ENCODE measurements at places on chromosomes 3 and 15.
A peak's percentile ranks its signal among the peaks of the same experiment; 100 is the strongest.

- DNase-seq: no peak
Observed at GRCh38 chr15:96549136-96549535, 218.6 kb downstream of the NR2F2 start.

DNA sequence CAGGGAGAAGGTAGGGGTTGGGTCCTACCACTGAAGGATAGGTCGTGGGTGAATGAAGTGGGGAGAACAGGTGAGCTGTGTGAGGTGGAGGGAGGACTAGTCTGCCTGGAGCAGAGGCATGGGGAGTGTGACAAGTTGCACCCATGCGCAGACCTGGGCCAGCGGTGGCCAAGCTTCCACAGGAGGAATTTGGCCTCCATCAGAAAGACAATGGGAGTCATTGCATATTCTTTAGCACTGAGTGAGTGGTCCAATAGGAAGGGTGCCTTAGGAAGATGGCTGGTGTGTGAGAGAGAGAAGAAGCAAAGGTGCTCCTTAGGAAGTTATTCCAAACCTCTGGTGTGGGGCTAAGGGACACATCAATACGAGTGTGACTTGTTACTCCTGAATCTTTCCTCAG lies 191.1 kb downstream of the KCNAB1 start:
- DNase-seq: no peak

- DNase-seq: peak; percentile 11
Observed at GRCh38 chr3:98966862-98967546, 65.5 kb upstream of the DCBLD2 start.

GRCh38 chr15:50183112-50183794 lies 1.3 kb downstream of the SLC27A2 start:
- DNase-seq: no peak

DNA sequence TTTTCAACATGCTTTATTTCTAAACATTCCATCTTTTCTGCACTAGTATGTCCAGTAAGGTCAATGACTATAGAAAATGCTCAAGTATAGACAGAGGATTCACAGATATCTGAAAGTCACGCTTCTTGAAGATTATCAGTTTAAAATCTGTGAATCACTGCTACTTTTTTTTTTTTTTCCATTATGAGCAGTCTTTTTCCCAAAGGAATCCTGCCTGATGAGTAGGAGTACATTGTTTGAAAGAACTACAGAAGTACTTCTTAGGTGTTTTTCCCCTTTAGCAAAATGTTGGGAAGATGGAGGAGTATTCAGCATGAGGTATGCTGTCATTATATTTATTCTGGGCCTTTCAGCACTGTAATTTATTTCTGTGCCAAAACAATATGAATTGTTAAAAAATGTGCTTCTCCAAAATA lies 266.2 kb downstream of the NLGN1 start:
- DNase-seq: peak; percentile 24

DNA sequence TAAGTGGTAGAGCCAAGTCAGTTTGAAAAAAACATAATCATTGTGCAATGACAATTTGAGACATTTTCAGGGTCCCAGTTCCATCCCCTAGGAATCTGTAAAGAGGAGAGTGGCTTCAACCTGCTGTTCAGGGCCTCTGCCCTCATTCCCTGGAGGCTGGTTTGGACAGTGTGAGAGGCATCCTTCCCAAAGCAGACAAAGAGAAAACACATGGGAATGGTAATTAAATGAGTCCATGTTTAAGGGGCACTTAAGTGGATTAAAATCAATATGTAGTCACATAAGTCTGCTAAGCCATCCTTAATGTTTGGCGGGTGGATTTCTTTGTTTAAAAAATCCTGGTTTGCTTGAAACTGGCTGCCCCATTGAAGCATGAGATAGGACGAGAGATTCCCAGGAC lies 146.3 kb upstream of the CTDSPL start:
- no peak for DNase-seq

GRCh38 chr3:128074851-128075521 lies 22.7 kb downstream of the SEC61A1 start:
- DNase-seq: no peak

DNA sequence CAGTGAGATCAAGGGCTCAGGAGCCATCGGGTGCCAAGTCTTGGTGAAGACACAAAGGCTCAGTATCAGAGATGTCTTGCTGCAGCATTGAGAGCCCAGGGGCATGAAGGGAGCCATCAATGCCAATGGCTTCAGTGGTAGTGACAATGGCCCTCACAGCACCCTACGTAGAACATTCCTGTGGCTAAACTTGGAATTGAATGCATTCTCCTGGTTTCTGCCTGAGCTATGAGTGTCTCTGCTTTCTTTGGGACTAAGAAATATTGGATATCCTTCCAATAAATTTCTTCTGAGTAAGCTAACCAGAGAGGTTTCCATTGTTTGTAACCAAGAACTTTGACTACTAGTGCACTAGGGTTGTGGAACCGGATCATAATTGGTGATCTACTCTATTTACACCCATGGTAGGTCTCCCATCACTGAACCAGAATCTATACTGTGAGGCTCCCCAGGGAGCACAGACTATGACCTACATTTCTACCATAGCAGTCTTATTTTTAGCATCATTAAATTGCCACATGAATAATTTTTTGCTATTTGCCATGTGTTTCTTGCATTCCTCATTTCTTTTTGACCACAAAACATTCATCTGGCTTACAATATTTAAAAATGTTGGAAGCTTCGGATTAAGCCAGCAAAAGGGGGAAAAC lies 31.6 kb upstream of the PDZRN3 start:
- peak; percentile 66 for DNase-seq

DNA sequence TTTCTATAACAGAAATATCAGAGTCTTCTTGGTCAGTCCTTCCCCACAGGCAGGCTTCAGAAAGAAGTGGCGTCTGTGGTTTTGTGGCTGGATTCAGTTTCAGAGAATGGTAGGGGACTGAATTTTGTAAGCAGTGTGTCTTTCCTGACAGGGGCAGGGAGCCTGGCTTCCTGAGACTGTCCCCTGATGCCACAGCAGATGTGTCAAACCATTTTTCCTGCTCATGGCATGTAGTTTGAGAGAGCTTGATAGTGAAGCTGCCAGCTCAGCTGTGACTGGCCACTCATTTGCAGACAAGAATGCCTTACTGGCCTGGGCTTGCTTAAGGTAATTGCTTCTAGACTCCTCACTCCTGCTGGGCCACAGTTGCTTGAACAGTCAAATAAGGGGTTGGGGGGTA lies 26.4 kb downstream of the LARS2 start:
- no peak for DNase-seq

DNA sequence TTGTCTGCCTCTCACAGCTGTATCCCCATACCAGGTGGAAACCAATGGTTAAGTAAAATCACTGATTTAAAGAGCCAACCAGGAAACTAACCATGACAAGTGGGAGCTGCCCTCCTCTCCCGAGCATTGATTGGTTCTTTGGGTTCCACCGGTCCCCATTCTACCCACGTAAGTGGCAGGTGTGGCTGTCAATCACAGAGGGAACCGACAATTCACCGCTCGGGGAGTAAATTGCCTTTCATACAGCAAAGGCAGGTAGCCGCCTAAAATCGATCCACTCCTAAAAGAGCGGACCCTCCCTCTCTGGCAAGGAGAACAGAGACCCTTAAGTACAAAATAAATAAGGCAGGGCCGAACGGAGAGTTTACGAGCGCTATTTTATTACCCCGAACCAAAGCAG lies 1.2 kb downstream of the ERC2 start:
- no peak for DNase-seq

DNA sequence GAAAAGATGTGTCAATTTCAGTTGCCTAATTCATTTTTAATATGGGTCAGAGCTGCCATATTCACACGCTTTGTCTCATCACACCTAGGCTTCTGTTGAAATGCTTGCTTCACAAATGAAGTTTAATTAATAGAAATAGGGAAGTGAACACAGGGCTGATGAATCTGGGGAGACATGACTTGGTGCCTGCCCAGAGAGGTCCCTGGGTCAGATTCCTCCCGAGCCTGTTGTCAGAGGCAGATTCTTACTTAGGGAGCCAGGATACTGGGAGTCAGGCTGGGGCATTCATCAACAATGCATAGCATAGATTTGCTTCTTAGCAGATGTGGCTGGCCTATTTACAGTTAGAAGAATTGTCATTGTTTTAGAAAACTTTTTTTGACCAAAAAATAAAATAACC lies 90.6 kb downstream of the CACNA1D start:
- DNase-seq: no peak

DNA sequence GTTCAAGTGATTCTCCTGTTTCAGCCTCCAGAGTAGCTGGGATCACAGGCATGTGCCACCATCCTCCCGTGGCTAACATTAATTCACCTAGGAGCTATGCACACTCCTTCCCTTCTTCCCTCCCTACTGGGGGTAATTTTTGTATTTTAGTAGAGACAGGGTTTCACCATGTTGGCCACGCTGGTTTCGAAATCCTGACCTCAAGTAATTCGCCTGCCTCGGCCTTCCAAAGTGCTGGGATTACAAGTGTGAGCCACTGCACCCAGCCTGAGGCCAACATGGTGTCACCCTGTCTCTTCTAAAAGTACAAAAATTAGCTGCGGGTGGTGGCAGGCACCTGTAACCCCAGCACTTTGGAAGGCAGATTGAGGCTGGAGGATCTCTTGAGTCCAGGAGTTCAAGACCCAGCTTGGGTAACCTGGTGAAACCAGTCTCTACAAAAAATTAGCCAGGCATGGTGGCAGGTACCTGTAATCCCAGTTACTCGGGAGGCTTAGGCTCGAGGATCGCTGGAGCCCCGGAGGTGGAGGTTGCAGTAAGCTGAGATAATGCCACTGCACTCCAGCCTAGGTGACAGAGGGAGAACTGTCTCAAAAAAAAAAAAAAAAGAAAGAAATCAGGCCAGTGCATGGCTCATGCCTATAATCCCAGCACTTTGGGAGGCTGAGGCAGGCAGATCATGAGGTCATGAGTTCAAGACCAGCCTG lies 6.1 kb downstream of the RNU5B-1 start:
- no peak for DNase-seq

- no peak for DNase-seq
Observed at GRCh38 chr15:89187301-89187985, 33.9 kb downstream of the RLBP1 start.

DNA sequence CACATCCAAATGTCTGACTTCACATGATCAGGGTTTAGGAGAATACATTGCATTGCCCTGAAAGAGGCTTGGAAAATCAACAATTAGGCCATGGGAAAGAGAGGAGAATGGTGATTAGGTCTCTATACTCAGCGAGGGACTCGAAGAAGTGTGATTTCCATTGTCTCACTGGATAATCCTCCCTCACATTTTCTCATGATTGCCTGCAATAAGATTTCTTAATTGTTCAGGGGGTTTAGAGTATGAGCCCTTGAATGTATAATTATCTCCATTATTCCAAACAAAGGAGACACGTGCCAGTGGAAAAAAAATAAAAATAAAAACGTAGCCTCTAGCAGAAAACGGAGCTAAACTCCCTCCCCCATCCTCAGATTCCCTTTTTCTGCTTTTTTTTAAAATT lies 173.2 kb downstream of the TPRG1 start:
- DNase-seq: no peak

- no peak for DNase-seq
Observed at GRCh38 chr3:188686324-188686723, 485.4 kb upstream of the TPRG1 start.

- no peak for DNase-seq
Observed at GRCh38 chr3:55750525-55750924, 263.4 kb upstream of the WNT5A start.

DNA sequence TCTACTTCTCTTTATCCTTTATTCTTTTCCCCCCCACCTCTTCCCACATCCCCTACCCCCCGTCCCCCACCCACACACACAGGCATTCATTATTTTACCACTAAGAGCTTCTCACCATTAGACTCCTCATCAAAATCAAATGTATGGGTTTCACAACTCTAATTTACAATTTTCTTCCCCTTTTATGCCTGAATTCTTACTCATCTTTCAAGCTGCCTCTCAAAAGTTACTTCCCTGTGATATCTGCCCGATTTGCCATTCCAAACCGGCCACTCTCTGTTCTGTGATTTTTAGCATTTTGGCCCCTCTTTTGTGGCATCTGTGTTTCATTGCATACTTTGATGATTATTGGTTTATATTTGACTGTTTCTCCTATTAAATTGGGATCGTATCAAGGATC lies 42.2 kb downstream of the SLC9A9 start:
- DNase-seq: no peak

- peak; percentile 86 for DNase-seq
Observed at GRCh38 chr3:124761250-124761796, 31.1 kb downstream of the UMPS start.

DNA sequence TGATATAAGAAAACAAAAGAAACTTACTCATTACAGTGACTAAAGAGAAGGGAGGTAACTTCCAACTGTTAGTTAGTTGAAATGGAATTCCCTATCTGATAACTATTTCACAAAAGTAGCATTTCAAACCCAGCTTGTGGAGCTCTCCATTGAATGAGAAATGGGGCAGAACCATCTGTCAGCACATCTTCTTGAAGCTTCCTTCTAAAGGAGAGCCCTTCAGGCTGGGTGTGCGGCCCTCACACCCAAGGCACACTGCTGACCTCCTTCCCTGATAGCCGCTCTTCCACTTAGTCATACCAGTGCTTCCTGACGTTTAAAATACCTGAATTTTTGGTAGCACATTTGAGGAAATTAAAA lies 28.1 kb upstream of the VEPH1 start:
- DNase-seq: no peak

DNA sequence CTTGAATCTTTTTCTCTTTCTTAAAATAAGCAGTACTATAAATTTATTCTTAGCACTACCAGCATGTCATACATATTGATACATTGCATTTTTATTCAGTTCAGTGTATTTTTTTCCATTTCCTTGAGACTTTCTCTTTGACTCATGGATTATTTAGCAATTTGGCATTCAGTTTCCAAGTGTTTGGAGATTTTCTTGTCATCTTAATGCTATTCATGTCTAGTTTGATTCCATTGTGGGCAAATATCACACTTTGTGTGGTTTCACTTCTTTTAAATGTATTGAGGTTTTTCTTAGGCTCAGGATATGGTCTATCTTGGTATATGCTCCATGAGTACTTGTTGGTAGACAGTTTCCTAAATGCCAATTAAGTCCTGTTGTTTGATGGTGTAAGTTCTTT lies 99.5 kb downstream of the CHRNA7 start:
- DNase-seq: no peak

DNA sequence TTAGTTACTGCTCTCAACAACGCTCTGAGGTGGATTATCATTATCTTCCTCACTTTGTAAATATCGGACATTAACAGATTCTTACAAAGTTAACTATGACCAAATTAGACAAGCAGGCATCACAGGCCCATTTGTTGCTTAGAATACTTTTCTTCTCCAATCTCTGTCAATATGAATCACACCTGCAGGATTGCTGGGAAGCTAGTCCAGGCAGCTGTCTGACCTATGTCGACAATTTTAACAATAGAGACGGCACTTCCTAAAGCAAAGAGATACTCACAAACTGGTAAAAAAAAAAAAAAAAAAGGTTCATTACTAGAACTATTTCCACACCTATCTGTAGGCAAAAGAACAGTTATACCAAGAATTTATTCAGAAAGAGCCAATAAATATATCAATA lies 85.3 kb downstream of the DPH6 start:
- no peak for DNase-seq

GRCh38 chr15:69288531-69289341 lies 10.0 kb upstream of the PAQR5 start:
- DNase-seq: no peak

GRCh38 chr3:13301286-13301987 lies 118.7 kb downstream of the NUP210 start:
- DNase-seq: no peak

GRCh38 chr3:9347081-9347480 lies 15.8 kb upstream of the THUMPD3 start:
- DNase-seq: no peak

Data from skin of body (tissue), 3 donors.